H9 (cell line): ENCODE measurements at places on chromosomes 4 and X.

- DNase-seq = no peak
Measured at GRCh38 chrX:9037296-9037695, 3.4 kb upstream of the FAM9B start.

DNA sequence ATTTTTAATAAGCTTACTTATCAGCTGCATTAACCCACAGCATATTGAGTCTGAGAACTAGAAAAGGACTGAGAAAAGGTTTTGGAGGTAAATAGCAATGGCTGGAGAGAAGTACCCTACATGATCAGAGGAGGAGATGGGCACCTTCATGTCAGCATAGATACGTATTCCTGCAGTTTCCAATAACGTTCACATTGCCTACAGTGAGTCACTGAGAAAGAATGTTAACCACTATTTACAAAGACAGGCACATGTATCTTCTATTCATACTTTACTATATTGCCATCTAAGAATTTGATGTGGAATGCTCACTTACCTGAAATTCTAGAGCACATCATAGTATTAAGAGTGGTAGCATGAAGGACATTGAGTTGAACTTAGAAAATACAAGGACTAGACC, 92.5 kb downstream of the TLL1 start:
- DNase-seq = no peak

DNA sequence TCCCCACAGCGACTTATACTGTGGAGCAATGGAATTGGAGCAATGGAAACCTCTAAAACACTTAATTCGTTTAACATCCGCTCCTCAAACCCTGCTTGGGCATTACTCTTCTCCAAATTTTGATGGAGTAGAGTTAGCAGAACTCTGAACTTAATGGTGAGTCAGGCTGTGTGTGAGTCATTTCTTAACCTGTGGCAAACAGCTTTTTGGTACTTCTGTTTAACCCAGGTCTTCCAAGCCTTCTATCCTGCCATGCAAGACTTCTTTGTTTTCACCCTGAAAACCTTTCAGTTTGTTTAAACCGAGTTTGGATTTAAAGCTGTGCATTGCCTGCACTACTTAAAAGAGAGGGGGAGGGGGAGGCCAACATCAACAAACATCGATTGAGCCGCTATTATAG, 3.6 kb upstream of the AMOT start:
- no peak for DNase-seq

DNA sequence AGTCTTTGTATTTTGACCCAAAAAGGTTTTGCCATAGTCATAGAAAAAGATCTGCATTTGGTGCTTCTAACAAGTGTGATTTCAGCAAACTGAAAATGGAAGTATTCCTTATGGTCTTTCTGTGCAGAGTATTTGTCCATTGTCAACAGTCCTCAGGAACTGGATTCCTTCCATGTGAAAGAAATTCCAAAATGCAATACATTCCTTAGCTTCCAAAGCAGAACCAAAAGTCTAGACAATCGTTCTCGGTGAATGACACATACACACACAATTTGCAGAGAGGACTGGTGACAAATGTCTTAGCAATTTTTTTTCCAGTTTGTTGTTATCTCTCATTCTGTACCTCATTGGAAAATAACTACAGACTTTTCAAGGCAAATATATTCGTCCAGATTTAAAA, 562.2 kb upstream of the SLIT2 start:
- no peak for DNase-seq

GRCh38 chr4:11467931-11468330, 39.2 kb upstream of the HS3ST1 start:
- no peak for DNase-seq

- no peak for DNase-seq
Measured at GRCh38 chr4:152094970-152095700, 334.3 kb upstream of the GATB start.

- DNase-seq = no peak
Measured at GRCh38 chr4:99809326-99809725, 7.3 kb upstream of the DAPP1 start.

DNA sequence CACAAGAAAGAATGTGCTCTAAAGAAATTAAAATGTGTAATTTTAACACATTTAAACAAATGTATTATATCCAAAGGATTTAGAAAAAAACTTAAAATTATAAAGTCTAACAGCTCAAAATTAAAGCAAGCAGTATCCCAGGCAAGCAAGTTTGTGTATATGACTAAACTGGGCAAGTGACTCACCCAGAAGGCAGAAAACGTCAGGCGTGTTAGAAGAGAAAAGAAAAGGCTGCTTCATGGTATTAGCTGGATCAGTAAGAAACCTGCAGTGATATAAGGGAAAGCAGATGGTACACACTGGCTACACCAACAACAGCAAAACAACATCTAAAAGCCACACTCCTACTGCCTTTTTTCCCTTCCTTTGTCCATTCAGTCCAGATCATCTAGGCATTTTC, 250.6 kb upstream of the NDST3 start:
- DNase-seq = no peak

DNA sequence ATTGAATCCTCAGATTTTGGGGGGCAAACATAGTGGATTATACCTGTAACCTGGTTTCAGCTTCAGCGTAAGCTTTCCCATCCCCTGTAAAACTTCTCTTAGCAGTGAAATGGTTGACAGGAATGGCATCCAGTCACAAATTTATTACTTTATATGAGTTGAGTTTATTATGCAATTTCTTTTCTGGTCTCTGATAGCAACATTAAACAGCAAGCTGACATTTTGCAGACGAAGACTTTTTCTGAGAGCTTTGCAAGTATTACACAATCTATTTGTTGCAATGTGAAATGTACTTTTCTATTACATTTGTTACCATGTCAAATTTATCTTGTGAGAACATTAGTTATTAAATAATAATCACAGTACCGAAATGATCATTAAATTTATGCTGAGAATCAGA, 60.6 kb downstream of the GSPT2 start:
- DNase-seq = no peak

DNA sequence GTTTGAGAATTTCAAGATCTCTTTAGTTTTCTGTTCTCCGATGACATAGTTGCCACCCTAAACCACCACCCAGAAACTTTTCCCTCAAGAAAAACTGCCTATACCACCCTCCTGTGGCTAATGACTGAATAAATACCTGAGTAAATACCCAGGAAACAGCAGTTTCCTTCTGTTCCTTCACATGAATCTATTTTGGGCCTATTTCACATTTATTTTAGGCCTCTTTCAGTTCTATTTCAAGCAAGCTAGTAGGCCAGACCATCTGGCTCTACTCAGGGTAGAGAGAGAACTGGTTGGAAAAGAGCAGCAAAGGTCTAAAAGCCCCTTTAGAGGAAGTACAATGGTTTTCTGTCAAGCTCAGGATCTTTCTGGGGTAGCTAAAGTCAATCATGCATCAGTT, 23.4 kb downstream of the ARHGEF9 start:
- DNase-seq = no peak

DNA sequence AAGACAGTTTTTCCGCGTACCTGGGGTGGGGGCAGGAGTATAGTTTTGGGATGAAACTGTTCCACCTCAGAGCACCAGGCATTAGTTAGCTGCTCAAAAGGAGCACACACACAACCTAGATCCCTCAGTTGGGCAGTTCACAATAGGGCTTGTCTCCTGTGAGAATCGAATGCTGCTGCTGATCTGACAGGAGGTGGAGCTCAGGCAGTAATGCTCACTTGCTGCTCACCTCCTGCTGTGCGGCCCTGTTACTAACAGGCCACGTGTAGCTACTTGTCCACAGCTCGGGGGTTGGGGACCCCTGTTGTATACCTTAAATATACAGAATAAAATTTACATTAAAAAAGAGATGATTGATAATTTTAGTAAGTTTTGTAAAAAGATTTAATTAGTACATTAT, 191.5 kb downstream of the SLC7A11 start:
- peak; percentile 59 for DNase-seq

DNA sequence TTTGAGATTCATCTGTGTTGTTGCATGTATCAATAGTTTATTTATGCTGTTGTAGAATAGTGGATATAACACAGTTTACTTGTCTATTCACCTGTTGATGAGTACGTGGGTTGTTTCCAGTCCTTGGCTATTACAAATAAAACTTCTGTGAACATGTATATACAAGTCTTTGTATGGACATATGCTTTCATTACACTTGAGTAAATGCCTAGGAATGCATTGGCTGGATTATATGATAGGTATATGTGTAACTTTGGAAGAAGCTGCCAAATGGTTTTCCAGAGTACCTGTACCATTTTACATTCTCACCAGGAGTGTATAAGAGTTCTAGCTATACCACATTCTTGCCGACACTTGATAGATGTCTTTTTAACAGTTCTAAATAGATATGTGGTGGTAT, 16.5 kb downstream of the ART3 start:
- DNase-seq = no peak

DNA sequence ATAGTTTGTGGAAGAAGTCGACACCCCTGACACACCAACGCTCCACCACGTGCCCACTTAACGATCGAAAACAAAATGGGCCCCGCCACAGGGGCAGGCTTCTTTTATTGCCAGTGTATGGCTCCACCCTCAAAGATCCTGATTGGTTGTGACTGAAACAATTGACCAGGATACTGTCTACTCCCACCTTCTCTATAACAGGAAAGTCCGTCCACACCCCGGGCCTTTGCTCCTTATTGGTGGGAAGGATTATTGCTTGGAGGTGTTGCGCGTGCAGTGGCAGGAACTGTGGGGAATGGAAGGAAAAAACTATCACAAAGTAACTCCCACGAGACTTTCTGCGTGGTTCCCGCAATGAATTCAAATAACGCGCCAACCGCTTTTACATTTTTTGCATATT, at the start of gene USP26:
USP26 (minus strand) TSS at position 79 of the 400 bp plus-strand sequence. CDS start 68,889 bp downstream, outside the sequence.
- no peak for DNase-seq

GRCh38 chr4:147039976-147040575, 94.4 kb upstream of the TTC29 start:
- no peak for DNase-seq

- no peak for DNase-seq
Measured at GRCh38 chr4:8383451-8384160, 56.9 kb downstream of the ACOX3 start.

DNA sequence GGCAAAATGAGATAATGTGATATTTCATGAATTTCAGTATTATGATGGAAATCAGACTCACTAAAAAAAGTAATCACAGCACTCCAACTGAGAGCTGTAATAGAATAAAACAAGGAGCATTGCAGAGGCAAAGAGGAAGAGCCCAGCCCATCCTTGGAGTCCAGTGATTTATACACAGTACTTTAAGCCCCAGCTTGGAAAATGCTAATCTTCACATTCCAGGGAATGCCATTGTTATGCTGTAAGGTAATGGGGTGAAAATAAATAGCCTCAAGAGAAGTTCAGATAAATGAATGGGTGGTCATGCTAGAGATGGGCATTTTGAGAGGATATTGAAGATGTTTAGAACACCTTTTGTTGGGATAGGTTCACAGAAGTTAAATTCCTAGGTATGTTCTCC, 190.3 kb upstream of the TAPT1 start:
- no peak for DNase-seq

DNA sequence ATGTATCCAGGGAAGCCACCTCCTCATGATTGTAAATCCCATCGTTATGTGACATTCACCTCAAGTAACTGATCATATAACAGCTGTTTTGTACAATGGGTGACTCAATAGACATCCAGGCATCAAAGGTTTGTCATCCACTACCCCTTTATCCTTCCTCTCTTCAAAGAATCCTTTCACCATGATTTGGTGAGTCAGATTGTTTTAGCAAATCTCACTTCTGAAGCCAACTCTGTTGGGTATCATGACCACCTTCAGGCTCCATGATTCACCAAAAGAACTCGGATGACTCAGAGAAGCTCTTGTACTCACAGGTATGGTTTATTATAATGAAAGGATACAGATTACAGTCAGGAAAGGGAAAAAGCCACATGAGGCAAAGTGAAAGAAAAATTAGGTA, 132.1 kb downstream of the PWWP3B start:
- no peak for DNase-seq

GRCh38 chrX:68708503-68709290, 61.2 kb downstream of the STARD8 start:
- DNase-seq = peak; percentile 74

GRCh38 chr4:144589512-144589911, 56.4 kb upstream of the HHIP start:
- DNase-seq = no peak

DNA sequence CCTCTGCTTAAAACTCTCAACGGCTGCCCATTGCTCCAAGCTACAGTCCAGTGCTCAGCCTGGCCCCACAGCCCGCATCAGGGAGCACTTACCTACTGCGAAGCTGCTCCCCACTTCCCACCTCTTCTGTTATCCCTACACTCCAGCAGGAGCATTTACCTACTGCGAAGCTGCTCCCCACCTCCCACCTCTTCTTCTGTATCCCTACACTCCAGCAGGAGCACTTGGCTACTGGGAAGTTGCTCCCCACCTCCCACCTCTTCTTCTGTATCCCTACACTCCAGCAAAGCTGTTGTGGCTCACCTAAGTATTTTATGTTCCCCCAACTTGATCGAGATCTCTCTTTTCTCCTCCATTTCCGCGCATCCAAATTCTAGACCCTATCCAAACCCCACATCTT, 563.3 kb upstream of the ZFP42 start:
- DNase-seq = no peak

DNA sequence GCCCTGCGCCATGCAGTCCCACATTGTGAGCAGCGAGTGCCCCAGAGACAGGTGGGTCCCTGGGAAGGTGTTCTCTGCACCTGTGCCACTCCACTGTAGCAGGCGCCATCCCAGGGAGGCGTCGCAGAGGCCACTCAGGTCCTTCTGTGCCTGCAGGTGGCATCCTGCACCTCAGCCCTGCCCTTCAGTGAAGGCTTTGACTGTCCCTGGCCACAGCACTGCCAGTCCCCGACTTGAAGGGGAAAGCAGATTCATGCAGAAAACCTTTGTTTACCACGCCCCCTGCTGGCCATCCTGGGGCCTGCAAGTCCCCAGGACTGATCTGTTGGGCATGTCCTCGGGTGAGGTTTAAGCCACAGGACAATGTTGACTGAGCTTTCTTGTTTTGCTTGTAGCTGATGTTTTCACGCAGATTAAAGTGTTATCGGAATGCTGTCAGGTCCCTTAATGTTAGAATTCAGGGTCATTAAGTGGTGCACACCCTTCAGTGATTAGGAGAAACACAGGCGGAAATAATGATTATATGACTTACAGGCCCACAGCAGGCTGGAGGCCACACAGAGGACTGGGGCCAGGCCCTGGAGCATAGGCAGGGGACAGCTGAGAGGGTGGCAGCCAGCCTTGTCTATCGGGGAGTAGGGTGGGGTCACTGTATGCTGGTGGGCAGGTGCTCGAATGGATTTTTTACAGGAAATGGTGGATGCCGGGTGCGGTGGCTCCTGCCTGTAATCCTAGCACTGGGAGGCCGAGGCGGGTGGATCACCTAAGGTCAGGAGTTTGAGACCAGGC, 5.0 kb downstream of the TACC3 start:
- DNase-seq = peak; percentile 94

GRCh38 chr4:24805566-24805965, 10.2 kb downstream of the SOD3 start:
- DNase-seq = no peak

GRCh38 chrX:39974270-39974669, 123.5 kb downstream of the BCOR start:
- peak; percentile 49 for DNase-seq

- DNase-seq = no peak
Measured at GRCh38 chr4:15234856-15235126, 193.0 kb upstream of the C1QTNF7 start.
